Bronchial epithelial cell (primary cell): ENCODE measurements at places on chromosomes 11 and 22. TPM values are rescaled to one million over a fixed set of nuclear protein-coding genes. Genes with fewer than 3 reads are reported as not detected.
A peak's percentile ranks its signal among the peaks of the same experiment; 100 is the strongest.

ABCG4 gene
- total RNA-seq = under 0.01 and 0.13 TPM in 2 replicates

DNA sequence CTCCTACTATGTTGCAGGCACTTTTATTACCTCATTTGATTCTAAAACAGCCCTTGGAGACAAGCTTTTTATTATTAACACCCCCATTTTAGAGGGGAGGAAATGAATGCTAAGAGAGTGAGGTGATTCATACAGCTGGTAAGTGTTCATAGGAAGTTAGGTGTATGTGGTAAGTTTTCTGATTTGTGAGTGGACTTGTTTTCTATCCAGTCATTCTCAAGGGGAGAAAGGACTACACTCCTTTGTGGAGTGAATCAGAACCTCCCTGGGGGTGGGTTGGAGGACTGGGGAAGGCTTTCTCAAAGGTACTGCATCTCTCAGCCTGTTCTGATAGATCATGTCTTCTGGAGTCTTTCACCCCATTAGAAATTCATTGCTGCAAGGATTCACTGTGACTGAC, 23.5 kb downstream of the PKNOX2 start:
- peak; percentile 83 for DNase-seq

VPREB3 gene
- not detected in 2 replicates for total RNA-seq

DNA sequence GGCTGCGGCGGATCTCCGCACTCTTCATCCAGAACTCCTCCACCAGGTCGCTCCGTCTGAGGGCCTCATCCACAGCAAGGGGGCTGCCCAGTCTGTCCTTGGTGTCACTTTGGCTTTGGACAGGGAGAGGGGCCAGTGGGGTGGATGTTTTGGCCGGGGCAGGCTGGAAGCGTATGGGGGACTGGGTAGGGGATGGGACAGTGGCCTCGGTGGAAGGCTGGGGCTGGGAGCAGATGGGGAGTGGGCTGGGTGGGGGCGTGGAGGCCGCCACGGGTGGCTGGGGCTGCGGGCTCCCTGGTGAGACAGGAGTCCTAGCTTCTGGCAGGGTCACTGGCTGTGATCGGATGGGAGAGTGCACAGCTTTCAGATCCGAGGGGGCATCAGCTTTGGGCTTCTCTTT, 44.4 kb upstream of the BID start:
- no peak for DNase-seq

GRCh38 chr11:727859-728748, 19.2 kb upstream of the TALDO1 start:
- peak; percentile 90 for DNase-seq

CARNS1 gene
- under 0.01 TPM in 1 of 2 replicates, not detected in the other for total RNA-seq

DNA sequence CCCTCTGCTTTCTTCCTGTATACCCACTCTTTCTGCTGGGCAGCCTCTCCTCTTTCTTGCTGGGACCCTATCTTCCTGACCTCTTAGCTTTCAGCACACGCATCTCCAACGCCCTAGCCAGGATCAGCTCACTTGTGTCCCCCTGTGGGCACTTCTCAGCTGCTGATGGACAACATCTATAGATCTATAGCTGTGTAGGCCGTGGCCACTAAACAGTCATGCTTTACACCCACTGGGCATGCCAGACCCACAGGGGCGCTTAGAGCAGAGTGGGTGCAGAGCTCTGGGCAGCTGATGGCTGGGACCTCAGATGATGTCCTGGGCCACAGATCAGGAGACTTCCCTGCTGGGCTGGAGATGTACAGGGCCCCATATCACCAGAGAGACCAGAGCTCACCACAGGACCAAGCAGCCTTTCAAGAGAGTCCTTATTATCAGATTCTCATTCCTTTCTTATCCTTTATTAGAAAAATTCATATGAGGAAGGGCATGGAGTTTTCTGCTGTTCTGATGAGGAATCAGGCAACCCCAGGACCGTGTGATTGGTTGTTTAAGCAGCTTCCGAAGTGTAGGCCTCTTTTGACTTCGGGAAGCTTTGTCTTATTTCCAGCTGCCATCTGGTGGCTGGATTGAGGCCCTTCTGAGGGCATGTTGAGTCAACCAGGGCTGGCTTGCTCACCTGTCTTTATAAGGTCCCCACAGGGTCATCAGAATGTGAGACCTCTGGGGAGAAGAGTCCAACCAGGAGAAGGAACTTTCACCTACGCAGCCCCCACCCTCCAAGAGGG, 60.5 kb downstream of the OSBP2 start:
- DNase-seq = peak; percentile 73

DKK3 gene
- 72.4 and 134 TPM in 2 replicates for total RNA-seq
